ENCODE measurements at places on chromosomes 4 and X. TPM values are rescaled to one million over a fixed set of nuclear protein-coding genes. Genes with fewer than 3 reads are reported as not detected.

TMEM150C gene
- 0.11 TPM for polyA plus RNA-seq

GABRG1 gene
- not detected for polyA plus RNA-seq

DNA sequence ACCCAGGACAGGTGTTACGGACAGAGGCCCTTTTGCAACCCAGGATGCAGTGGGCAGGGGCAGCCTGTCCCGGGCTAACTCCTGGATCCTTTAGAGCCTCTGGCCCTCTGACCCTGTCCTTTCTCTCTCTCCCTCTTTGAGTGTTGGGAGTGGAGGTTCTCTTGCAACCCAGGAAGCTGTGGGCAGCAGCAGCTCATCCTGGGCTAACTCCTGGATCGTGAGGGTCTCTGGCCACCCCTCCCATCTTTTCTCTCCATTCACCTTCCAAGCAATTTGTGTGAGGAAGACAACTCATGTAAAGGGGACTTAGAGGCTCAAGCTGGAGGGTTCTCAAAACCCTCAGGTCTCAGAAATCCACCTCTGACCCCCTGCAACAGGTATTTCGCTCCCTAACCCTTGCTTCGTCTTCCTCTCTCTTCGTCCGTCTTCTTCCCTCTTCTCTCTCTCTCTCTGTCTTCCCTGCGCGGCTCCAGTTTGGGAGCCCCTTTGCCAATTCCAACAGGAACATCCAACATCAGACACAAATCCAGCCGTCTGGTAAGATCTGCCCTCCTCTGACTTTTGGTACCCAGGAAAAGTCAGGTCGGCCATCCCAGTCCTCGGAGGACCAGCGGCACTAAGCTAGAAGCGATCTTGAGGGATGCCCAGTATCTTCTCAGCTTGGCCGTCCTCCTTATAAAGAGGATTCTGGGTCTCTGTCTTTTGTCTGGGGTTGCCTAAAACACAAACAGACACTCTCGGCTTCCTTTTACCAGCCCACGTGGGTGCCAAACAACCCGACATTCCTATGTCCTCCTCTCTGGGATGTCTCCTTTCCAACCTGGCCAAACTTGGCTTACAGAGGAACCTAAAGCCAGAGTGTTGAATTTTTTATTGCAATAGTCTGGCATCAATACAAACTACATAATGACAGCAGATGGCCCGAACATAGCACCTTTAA lies 7.9 kb downstream of the ASMTL start:
- DNase-seq: no peak

DNA sequence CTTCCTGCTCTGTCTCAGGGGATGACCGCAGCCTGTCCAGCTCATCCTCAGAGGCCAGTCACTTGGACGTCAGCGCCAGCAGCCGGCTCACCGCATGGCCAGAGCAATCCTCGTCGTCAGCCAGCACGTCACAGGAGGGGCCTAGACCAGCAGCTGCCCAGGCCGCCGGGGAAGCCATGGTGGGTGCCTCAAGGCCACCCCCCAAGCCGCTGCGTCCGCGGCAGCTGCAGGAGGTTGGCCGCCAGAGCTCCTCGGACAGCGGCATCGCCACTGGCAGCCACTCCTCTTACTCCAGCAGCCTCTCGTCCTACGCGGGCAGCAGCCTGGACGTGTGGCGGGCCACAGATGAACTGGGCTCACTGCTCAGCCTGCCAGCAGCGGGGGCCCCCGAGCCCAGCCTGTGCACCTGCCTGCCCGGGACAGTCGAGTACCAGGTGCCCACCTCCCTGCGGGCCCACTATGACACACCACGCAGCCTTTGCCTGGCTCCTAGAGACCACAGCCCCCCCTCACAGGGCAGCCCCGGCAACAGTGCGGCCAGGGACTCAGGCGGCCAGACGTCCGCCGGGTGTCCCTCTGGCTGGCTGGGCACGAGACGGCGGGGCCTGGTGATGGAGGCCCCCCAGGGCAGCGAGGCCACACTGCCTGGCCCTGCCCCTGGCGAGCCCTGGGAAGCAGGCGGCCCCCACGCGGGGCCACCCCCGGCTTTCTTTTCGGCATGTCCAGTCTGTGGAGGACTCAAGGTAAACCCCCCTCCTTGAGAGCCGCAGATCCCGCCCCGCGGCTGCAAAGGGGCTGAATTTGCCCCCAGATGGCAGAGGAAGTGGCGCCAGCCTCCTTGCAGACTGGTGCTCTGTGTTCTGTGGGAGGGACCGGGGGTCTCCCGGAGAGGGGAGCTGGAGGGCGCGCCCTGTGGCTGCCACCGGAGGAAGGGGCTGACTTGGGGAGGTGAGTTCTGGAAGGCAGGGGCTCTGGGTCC lies 29.9 kb downstream of the DOK7 start:
- DNase-seq: no peak

GRCh38 chr4:20509315-20509714 lies 190.9 kb upstream of the PACRGL start:
- DNase-seq: no peak

All from AG04450 (cell line).